ENCODE measurements at places on chromosomes 4 and X.
A peak's percentile ranks its signal among the peaks of the same experiment; 100 is the strongest.

- DNase-seq, result no peak
Measured at GRCh38 chrX:131445955-131446354, 97.9 kb upstream of the OR13H1 start.

DNA sequence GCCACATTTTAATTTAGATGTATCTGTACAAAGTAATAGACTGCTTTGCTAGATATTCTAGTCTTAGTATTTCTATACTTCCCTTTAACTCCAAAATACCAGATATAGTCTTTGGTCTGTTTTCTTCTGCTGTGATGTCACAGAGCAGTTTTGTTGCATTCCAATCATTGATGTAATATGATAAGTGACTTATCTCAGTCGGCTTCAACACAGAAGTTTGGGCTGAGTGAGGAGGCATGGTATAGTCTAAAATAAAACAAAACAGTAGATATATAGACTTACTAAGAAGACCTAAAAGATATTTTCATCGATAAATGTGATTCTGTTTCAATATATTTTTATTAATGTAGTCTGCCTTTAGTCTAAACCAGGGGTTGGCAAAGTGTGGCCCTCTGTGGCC is 169.9 kb downstream of the DCK start:
- DNase-seq, result no peak

DNA sequence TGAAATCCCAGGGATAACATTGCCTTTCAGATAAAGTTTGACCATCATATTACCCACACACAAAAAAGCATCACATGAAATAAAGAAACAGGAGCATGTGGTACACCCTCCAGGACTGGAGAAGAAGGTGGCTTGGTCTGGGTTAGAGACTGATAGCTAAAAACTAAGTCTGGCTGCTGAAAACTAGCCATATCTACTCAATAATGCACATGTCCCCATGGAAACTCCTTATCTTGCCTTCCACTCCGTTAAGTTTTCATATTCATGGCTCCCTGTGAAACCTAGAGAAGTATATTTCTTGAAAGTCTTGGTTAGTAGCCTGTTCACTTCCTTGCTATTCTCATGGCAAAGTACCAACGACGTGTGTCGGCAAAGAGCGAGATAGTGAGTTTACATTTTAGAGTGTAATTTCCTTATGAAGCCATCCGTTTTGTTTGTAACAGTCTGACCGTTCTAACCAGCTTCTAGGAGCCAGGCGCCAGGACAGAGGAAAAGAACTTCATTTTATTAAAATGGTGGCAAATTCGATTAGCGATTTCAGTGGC is 6.7 kb upstream of the DCTD start:
- no peak for DNase-seq

GRCh38 chr4:111400741-111401140 is 744.5 kb upstream of the FAM241A start:
- no peak for DNase-seq

DNA sequence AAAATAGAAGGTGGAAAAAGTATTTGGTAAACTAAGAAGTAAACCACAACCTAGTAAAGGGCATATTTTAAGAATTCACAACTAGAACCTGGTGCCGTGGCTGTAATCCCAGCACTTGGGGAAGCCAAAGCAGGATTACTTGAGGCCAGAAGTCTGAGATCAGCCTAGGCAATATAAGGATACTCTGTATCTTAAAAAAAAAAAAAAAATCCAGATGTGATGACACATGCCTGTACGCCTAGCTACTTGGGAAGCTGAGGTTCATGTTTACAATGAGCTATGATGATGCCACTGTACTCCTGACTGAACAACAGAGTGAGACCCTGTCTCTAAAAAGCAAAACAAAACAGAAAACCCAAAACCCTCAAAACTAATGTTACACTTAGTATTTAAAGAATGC is 294.9 kb upstream of the ZCCHC13 start:
- no peak for DNase-seq

DNA sequence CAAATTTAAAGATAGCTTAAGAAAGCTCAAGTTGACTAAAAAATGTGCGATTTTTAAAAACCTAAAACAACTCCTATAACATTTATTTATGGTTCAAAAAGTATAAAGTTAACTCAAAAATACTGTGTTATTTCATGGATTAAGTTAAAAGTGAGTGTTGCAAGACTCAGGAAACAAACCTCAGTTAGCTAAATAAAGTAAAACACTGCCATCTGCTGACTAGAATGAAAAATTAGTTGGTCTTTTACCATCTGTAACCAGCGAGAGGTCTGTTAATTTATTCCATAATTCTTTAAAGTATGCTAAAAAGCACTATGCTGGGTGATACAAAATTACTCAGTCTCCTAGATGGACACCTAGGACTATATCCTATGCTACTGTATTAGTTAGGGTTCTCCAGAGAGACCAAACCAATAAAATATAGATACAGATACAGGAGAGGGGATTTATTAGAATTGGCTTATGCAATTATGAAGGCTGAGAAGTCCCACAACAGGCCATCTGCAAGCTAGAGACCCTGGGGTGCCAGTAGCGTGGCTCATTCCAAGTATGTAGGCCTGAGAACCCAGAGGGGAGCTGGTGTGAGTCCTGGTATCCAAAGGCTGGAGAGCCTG is 4.9 kb upstream of the WDFY3 start:
- no peak for DNase-seq

GRCh38 chr4:147901916-147902315 is 170.0 kb downstream of the ARHGAP10 start:
- no peak for DNase-seq

- peak; percentile 55 for DNase-seq
Measured at GRCh38 chr4:2837904-2838496, 5.6 kb upstream of the ADD1 start.
